H4 (cell line): ENCODE measurements at places on chromosomes 7 and 10.

GRCh38 chr7:66779669-66780409 lies 39.3 kb downstream of the RABGEF1 start:
- no peak for DNase-seq

- no peak for DNase-seq
Observed at GRCh38 chr7:149720372-149721083, 52.9 kb downstream of the ZNF467 start.

DNA sequence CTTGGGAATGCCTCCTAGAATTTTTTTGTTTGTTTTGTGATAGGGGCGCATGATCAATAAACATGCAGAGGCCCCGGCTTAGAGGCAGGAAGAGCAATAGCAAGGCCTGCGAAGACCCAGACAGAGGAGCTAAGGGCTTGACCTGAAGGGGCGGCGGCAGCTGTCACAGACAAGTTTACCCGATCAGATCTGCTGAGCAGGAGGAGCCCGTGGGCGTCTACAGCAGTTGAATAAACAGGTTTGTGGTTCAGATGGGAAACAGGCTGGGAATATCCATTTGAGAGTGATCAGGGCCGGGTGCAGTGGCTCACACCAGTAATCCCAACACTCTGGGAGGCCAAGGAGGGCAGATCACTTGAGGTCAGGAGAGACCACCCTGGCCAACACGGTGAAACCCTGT lies 126.0 kb upstream of the CALN1 start:
- no peak for DNase-seq

- DNase-seq = no peak
Observed at GRCh38 chr7:10070899-10071298, 902.8 kb upstream of the PHF14 start.

DNA sequence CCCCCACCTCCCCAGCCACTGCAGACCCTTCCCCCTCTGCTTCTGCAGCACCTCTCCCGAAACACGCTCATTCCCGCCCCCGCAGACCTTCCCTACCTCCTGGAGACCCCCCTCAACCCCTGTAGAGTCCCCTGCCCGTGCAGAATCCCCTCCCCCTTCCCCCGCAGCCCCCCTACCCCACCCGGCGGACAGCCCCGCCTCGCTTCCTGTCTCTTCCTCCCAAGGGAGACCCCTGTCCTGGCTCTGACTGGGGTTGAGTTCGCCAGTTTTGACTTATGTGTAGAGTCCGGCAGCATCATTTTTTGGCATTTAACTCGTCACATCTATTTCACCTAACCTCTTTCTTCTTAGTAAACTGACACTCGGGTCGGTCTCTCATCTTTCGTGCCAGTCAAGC lies 54.0 kb downstream of the ALOX5 start:
- DNase-seq = no peak

DNA sequence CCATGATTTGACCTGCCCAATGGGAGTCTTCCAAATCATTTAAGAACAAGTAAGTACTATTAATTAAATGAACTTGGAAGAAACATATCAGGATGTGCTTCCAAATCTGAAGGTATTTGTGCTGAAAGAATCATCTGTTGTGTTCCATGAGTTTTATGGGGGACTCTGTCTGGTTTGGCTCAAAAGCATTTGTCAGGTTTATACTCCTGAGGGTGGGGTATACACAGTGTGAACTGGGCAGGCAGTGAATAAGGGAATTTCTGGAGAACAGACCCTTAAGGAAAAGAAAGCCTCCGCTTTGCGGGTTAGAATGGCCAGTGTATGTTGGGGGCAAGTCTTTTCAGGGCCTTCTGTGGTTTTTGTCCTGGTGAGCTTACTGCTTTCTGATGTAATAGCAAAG lies 29.9 kb downstream of the TCF7L2 start:
- DNase-seq = no peak
